ENCODE measurements at places on chromosomes 11 and 22.

GRCh38 chr22:30228509-30229359 lies 17.8 kb downstream of the LIF start:
- DNase-seq = no peak

DNA sequence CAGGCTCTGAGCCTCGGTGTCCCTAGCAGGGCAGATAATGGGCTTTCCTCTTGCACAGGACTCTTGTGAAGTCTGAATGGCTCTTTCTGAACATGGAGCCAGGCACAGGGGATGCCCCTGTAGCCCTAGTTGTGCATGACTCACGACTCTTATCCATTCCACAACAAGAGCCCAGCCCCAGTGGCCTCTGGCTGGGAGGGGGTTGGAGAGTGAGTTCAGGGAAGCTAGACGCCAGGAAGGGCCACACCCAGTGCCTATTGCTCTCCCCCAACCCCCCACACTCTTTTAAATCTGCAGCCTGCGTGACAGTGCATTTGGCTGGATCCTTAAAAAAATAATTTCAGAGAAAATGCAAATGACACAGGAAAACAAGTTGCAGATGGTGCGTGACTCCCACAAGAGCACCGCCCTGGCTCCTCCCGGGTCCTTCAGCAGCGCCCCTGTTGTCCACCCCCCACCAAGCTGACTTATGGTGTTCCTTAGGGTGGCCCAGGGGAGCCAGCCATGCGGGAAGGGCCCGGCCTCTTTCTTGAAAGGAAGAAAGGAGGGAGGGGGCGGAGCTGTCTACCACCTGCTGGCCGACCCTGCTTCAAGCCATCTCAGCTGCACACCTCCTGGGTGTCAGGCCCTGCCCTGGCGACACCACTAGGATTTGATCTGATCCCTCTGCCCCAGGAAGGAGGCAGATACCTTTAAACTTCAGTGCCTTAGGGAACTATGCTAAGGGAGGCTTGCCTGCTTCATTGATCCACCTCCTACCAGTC lies 74.7 kb downstream of the MN1 start:
- no peak for DNase-seq

DNA sequence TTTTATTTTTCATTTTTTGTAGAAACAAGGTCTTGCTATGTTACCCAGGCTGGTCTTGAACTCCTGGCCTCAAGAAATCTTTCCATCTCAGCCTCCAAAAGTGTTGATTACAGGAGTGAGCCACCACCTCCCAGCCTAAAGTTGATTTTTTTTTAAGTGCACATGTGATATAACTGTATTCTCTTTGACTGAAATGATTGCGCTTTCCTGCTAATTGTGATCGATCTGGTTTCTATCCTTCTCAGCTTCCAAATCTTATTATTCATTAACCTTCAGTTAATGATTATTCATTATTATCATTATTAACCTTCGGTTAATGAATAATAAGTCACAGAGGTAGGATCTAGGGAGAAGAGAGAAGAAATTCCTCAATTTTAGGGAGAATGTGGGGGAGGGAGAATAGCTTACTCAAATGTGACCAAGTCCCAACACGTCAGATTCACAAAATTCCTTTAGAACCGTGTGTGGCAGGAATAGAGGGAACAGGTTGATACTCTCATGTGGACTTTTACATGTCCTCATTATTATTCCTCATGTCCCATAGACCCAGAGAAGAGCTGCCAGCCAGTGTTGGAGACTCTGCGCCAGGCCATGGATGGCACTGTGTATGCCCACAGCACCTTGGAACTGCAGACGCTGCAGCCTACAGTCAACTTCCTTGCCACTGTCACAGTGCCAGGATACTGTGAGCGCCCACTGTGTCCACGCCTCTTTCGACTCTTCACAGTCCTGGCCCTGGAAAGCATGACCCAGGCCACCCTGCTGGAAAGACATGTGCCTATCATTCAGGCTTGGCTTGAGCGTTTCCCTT lies 47.1 kb downstream of the RRP8 start:
- DNase-seq = no peak

DNA sequence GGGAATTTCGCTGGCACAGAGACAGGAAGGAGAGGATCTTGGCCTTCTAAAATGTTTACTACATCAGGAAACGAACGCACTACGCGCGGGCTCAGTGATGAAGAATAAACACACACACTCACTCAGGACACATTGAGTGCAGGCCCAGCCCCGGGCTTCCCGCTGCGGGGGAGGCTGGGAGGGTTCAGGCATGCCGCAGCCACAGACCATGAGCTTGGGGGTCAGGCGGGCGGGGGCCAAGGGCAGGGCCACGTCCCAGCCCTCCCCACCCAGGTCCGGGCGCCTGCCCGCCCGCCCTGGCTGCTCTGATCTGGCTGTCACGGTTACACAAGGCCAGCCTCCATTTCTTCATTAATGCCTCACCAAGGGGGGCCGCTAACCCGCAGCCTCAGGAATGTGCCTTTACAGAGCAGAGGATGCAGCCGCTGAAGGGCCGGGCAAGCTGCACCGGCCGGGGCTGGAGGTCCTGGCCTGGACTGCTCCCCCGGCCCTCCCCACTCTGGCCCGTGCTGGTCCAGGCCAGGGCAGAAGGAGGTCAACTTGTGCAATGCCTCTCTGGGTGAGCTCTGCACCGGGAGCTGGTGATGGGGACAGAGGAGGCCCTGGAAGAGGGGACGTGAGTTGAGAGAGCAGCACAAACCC lies 41.7 kb downstream of the IGF2 start:
- DNase-seq = peak; percentile 51

- no peak for DNase-seq
Measured at GRCh38 chr11:100563541-100564280, 123.4 kb upstream of the ARHGAP42 start.

DNA sequence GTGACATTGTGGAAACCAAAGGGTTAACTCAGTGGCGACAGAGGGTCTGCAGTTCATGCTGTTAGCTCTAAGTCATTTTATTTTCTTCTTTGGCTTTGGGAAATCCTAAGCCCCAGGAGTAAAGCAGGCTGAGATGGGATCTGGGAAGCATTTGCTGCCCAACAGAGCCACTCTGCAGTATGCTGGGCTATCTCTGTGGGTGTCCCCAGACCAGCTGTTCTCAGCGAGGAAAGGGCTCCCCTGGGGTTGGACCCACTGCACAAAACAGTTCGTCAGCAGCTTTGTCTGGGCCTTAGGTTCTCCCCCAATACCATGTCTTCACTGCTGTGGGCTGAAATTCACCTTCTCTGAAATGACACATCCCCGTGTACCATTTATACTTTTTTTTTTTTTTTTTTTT lies 34.0 kb downstream of the KREMEN1 start:
- no peak for DNase-seq

GRCh38 chr11:3137486-3138177 lies 27.5 kb downstream of the OSBPL5 start:
- peak; percentile 49 for DNase-seq

Data from RWPE2 (cell line).